ENCODE measurements at places on chromosomes 1 and 21. TPM values are rescaled to one million over a fixed set of nuclear protein-coding genes. Genes with fewer than 3 reads are reported as not detected.
A peak's percentile ranks its signal among the peaks of the same experiment; 100 is the strongest.

IL6R gene
- 1.6 TPM for total RNA-seq

RNU1-1 gene
- total RNA-seq: not detected

LAMC2 gene
- 2.3 TPM for total RNA-seq

ANKRD35 gene
- 0.31 TPM for total RNA-seq

GRCh38 chr1:22206551-22207125, 63.7 kb upstream of the WNT4 start:
- DNase-seq: no peak

DNA sequence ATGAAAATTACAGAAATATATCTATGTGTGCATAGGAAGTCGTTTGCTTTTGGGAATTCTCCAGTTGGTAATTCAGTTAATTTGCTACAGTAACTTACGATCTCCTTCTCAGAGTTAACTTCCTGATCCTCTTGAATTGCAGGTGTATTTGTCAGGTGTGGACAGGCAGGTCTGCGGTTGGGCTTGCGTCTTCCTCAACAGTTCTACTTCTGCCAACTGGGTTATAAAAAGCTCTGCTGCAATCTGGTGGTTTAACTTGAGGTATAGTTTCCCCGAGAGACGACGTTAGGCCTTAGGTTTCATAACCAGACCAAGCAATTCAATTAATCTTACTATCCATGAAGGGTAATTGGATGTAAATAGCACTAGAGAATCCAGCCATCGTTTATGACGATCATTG, 88.2 kb downstream of the GABPA start:
- DNase-seq: no peak

GRCh38 chr1:87182611-87183010, 146.1 kb upstream of the LMO4 start:
- DNase-seq: no peak

DNA sequence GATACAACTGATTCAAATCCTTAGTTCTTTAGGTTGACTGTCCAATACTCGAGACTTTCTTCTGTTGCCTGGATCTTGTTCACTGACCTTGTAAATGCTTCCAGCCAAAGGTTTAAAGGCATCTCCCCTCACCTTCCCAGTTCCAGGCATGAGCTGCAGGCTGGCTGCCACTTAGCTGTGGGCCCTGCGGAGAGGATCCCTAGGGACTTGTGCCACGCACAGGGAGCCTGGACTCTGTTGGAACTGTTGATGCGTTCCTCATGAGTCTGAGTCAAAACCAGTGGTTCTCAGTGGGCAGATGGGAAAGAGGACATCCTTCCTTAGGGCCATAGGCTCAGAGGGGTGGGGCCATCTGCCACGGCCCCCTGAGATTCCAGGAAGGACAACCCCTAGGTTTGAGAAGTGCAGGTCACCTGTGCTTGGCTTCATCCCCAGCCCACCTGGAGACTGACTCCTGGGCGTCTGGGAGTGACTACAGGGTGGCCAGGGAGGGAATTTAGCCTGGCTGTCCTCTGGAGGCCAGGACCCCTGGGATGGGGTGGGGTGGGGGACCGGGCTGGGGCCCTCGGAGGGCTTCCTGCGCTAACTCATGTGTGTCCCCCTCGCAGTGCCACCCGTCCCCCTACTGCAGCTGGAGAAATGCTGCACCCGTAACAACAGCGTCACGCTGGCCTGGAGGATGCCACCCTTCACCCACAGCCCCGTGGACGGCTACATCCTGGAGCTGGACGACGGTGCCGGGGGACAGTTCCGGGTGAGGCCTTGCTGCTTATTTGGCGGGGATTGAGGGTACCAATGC, 37.6 kb upstream of the GNPAT start:
- DNase-seq: no peak

DNA sequence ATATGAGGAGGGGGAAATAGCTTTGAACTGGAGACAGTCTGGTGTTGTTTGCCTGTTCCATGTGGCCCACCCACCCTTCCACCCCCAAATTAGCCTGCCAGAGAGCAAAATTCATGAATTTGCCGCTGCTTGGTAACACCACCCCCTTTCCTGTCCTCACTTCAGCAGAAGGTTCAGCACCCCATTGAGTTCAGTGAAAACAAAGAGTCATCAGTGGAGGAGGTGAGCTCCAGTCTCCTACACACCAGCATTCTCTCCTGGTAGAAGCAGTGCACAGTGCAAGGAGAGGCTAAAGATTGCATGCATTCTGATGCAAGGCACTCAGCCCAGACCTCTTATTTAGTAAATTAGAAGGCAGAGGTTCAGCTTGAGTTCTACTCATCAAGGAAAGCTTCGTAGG, 99.7 kb upstream of the DYNLT5 start:
- DNase-seq: no peak

DNA sequence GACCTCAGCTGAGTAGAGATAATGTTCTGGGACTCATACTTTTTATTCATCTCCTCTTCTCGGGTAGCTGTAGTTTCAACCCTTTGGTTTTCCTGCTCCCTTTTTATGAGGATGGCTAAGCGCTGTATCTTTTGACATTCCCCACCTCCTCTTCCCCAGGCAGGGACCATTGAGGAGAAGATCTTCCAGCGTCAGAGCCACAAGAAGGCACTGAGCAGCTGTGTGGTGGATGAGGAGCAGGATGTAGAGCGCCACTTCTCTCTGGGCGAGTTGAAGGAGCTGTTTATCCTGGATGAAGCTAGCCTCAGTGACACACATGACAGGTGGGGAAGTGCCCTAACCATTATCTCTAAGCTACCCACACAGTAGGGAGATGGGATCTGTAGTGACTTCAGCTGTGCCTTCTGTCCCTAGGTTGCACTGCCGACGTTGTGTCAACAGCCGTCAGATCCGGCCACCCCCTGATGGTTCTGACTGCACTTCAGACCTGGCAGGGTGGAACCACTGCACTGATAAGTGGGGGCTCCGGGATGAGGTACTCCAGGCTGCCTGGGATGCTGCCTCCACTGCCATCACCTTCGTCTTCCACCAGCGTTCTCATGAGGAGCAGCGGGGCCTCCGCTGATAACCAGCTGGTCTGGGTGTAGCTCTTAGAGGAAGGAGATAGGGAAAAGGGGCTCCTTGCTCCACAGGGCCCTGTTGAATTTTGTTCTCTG, 25.6 kb downstream of the LRRC41 start:
- DNase-seq: peak; percentile 22

DNA sequence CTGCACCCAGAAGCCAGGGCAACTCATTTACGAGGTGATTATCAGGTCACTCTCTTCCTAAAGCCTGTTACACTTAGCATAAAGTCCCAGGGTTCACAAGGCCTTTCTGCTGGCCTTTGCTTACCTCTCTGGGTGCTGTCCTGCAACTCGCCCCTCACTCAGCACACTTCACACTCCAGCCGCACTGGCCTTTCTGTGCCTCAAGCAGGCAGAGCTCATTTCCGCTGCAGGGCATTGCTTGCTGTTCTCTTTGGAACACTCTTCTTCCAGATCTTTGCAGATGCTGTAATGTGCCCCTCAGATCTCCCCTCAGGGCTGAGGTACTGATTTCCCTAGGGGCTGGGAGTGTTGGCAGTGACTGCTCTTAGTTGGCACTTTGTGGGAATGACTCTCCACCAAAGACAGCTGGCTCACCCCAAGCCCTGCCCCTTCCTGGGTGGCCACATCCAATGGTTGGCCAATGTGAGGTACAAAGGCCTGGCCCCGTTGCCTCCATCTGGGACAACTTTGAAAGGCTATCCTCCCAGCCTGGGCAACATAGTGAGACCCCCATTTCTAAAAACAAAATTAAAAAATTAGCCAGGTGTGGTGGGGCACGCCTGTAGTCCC, 50.8 kb upstream of the SSBP3 start:
- DNase-seq: peak; percentile 59

- no peak for DNase-seq
Observed at GRCh38 chr21:23939369-23940065, 1667.8 kb downstream of the MRPL39 start.

DNA sequence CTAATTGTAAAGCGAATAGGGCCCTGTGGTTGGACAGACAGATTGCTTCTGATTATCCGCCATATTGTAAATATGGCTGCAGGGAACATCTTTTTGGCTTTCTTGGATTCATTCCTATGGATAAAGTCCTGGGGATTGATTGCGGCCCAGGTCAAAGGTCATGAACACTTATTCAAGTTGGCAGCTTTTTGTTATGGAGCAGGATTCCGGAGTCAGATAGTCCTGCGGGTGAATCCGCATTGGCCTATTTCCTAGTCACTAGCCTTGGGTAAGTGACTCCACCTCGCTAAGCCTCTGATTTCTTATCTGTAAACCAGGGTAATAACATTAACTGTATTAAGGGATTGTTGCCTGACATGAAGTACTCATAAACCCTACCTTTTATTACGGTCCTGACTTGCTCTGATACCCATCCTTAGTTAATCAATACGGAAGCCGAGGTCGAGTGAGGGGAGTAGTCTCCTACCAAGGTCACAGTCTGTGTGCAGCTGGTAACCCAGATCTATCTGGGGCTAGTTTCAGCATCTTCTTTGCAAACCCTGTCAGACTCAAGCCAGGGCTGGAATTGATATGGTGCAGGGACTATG, 31.7 kb downstream of the EDN2 start:
- DNase-seq: no peak

- DNase-seq: no peak
Observed at GRCh38 chr1:109184687-109185086, 29.0 kb upstream of the SARS1 start.

- DNase-seq: no peak
Observed at GRCh38 chr1:15931401-15931800, 44.5 kb downstream of the ZBTB17 start.
